ENCODE measurements at places on chromosomes 16 and 17.
A peak's percentile ranks its signal among the peaks of the same experiment; 100 is the strongest.

DNA sequence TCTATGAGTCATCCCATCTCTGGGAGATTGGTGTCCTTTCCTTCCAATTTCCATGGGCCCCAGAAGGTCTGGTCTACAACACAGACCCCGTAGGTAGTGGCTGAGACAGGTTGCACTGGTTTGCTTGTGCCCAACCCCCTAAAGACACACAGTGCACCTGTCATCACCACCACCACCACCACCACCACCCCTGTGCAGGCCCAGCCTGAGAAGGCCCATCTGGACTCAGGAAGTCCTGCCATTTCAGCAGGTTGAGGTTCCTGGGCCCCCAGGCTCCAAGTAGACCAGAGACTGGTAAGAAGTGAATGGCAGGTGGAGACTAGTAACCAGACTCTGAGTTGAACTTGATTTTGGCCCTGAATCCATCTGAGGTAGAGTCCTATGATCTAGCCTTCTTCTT is 25.9 kb upstream of the PHB1 start:
- DNase-seq = no peak

- DNase-seq = no peak
Observed at GRCh38 chr16:86571530-86571915, 4.9 kb downstream of the FOXC2 start.

GRCh38 chr16:68361485-68361884 is 50.7 kb downstream of the PRMT7 start:
- DNase-seq = no peak

- DNase-seq = peak; percentile 42
Observed at GRCh38 chr16:84218176-84218823, 21.5 kb downstream of the KCNG4 start.

- peak; percentile 92 for DNase-seq
Observed at GRCh38 chr17:50266384-50267073, 7.7 kb upstream of the TMEM92 start.

GRCh38 chr16:11636172-11636721 is 32.0 kb upstream of the SNN start:
- DNase-seq = no peak

- DNase-seq = no peak
Observed at GRCh38 chr16:85473323-85473722, 139.8 kb upstream of the GSE1 start.

DNA sequence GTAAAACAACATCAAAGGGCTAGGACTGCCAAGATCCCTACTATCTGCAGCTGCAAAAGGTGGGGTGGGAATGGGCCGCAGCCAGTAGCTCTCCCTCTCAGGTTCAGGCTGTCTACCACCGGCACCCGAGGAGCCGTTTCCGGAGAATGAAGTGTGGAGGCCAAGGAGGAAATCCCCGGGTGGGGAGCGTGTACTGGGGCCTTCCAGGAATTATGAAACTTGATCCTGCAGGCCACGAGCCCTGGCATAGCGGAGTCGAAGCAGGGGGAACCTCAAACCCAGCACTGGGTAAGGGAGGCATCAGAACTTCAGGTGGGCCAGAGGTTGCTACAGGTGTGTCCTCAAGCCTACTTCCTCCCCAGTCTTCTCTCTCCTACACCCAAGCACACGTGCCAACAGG is 5.1 kb downstream of the INPP5K start:
- no peak for DNase-seq

GRCh38 chr17:55318081-55318480 is 53.3 kb downstream of the HLF start:
- DNase-seq = no peak

- DNase-seq = peak; percentile 51
Observed at GRCh38 chr16:19135896-19136438, 22.2 kb downstream of the ITPRIPL2 start.

DNA sequence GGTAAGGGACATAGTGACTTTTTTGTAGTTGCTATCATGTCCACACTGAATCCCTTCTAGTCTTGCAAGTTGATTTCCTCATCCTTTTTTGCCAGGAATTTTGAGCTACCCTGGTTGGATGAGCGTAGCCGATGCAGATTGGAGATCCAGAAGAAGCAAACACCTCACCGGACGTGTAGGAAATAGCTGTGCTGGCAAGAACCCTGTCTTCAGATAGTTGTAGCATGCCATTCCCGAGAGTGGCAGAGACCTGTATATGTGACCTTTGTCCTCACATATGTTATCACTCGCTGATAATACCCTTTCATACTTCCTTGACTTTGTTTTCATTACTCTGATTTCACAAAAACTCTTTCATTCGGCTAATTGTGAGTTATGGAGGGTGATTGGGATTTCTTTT is 6.2 kb upstream of the CASC3 start:
- no peak for DNase-seq

DNA sequence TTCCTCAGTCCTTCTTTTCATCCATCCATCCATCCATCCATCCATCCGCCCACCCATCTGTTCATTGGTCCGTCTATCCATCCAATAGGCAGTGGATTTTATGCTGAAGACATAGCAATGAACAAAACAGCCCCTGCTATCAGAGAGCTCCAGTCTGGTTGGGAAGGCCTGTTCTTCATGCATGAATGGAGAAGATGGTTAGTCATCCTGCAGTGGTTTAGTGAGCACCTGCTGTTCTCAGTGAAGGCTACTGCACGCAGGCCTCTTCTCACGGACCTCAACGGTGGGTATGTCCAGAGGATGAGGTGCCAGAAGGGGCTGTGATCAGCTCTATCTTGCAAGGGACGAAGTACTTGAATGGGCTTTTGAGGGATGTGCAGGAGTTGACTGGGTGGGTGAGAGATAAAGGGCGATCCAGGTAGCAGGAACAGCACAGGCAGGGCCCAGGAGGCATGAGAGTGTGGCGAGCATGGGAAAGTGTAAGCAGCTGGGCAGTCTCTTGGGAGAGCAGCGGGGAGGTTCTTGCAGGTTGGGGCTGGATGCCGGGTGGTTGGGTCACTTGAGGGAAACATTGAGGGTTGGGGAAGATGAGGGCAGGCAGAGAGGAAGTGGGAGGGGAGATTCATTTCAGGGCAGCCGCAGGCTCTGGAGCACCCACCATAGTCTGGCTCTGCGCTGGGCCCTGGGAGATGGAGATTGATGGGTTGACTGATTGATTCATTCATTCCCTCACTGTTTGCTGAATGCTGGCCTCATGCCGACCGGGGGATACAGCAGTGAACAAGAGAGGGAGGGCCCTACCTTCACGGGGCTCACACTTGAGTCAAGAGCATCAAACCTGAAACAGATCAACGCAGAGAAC is 115.0 kb upstream of the CIBAR2 start:
- peak; percentile 87 for DNase-seq

DNA sequence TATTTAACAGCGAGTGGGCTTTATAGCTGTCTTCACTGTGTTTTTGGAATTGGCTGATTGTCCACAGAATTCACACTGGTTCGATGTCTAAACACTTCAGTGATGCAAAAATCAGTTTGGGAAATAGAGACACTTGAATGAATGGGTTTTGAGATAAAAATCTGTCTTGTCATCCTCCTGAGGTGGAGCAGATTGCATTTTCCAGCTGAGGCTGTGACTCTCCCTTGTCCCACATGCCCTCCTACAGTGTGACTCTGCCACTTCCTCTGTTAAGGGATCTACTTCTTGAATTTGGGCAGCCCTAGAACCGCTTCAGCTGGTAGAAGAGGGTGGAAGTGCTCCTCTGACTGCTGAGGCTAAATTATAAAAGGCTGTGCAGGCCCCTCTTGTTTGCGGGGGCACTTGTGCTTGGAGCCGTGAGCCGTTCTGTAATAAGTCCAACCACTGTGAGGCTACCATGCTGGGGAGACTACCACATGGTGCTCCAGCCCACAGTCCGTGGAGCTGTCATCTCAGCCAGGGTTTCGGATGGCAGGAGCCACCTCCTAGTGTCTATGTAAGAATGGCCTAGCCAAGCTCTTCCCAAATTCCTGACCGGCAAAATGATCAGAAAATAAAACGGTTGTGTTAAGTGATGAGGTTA is 175.9 kb downstream of the SPECC1 start:
- peak; percentile 34 for DNase-seq

DNA sequence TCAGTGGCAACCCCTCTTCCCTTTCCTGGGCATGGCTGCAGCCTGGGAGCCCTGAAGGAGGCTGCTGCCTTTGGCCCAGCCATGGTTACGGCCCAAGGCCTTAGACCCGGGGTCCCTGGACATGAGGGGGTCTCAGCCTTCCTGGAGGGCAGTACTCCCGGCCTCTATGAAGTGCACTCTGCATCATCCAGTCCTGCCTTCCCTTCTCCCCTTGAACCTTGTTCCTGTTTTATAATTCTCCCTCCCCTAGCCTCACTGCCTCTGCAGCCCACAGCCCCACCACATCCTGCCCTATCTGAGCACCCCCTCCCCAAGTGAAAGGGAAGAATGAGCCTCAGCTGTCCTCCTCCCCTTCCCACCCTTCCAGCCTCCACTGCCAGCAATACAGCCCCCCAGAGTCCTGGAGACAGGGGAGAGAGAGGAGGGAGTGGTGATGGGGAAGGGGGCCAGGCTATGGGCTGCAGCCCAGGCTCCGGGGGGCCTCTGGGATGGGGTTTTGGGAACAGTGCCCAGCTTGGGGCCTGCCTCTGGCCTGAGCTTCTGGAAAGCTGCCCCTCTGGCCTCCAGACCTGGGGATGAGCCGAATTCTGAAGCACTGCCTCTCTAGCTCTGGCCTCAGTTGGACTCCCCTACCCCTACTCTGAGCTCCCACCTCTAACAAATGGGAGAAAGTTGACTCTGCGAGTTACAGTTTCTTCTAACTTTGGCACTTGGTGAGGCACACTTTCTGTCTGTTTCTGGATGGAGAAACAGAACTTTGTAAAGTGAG is 7.6 kb downstream of the CCR7 start:
- no peak for DNase-seq

GRCh38 chr17:65780111-65780510 is 218.7 kb upstream of the AXIN2 start:
- DNase-seq = no peak

DNA sequence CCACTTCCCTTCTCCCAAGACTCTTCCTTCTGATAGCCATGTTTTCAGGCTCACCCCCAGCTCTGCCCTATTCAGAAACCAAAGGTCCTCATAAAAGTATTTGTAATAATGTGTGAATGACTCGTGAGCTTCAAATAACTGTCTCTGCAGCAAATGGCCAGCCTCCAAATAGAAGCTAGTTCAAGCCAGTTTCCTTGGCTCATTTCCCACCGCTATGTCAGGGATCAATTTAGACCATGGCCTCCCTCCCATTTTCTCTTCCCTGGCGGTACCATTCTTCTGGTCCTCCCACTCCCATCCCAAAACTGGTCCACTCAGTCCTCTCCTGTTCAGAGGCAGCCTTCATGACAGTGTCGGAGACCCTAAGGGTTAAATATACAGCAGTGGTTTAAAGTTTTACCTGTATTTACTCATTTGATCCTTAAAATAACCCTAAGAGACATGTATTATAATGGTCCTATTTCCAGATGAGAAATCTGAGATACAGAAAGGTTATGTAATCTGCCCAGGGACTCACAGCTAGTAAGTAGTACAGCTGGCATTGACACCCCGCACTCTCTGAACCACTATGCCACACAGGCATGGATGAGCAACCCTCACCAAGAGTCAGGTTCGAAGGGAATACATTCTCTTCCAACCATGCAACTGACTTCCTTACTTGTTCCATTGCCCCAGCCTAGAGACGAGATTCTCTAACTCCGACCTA is 42.9 kb downstream of the GAS7 start:
- DNase-seq = no peak

DNA sequence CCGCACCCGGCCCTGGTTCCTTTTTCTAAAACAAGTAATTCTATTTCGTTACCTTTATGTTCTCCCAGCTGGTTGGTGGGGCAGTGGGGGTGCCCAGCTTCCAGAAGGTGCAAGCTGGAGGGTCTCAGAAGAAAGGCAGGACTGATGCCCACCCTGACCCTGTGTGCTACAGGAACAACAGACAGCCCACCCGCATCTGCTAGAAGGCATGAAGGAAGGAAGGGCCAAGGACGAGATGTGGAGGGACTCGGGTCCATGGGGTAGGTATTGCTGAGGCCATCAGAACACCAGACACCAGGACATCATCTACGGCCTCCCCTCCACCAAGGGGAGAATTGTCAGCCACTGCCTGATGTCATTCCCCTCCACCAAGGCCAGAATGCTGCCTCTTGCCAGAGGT is 6.4 kb upstream of the CYTH1 start:
- DNase-seq = no peak

GRCh38 chr16:49250689-49251088 is 30.9 kb downstream of the CBLN1 start:
- no peak for DNase-seq

GRCh38 chr17:79810130-79811010 is 13.5 kb upstream of the CBX8 start:
- peak; percentile 83 for DNase-seq

- DNase-seq = no peak
Observed at GRCh38 chr17:61470530-61471136, 18.4 kb downstream of the TBX4 start.

- DNase-seq = no peak
Observed at GRCh38 chr17:63191610-63192009, 225.6 kb downstream of the TANC2 start.

DNA sequence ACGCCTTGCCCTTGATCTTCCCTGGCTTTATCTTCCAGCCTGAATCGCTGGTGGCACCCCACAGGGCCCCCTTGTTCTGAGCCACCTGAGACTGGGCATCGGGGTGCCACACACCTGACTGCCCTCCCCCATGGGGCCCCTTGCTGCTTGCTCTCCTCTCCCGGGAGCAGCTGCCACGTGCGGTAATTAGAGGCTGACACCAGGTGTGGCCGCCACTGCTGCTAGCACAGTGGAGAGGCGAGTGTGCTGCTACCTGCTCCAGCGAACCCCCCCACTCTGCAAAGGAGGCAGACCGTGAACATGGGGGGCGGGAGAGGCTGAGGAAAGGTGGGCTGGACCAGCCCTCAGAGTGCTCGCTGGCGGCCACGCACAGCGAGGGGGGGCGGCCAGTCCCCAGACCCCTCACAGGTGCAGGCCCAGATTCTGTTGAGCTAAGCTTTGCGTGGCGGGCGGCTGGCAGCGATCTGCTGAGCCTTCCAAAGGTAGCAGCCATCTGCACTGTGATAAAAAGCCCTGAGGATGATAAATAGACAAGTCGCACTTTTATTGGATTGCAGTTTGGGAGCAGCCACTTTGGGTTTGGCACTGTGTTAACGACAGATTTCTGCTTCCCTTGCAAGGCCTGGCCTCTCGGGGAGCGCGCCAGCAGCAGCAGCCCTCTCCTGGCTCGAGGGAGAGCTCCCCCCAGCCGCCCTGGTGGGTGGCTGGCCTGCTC is 167.9 kb upstream of the GSE1 start:
- no peak for DNase-seq

DNA sequence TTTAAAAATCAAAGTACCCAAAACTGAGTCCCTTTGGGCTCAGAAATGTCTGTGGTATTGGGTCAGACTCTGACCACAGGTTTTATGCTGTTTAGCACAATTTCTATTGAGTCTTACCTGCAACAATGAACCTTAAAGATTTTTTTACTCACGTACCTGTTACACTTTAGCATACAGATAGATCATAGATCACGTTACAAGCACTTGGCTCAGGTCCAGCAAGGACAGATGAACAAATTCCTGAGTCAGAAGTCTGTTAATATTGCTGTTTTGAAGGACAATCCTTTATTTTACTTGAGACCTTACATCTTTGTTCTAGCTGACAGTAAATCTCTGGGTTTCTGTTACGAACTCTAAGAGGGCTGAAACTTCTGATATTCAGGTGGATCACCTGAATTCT is 12.8 kb downstream of the SLC7A6OS start:
- DNase-seq = no peak

- DNase-seq = no peak
Observed at GRCh38 chr16:23394141-23394831, 58.7 kb downstream of the COG7 start.

GRCh38 chr16:63185235-63185780 is 1149.1 kb upstream of the CDH8 start:
- DNase-seq = no peak

Data from fibroblast of lung (primary cell).